B cell (primary cell): ENCODE measurements at places on chromosomes 2 and 18.

DNA sequence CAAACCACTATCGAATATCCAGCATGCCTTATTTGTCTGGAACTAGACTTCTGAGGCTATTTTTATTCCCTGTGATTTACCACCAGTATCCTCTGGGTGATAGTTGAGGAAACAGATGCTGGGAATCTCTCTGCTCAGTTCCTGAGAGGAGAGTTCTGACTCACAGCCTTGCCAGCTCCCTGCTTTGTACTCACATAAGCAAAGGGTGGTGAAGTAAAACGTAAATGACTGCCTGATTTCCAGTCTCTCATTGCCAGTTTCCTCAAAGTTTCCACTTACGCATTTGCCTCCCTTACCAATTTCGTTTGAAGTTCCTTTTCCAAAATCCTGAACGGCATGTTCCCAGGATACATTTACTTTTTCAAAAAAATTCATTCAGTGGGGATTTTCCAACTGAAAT is 69.2 kb upstream of the HNRNPA3 start:
- DNase-seq: no peak
- H3K27ac ChIP-seq: no peak overlapping the region
- H3K4me3 ChIP-seq: no peak overlapping the region
- H3K36me3 ChIP-seq: no peaks in the 10 kb centered on the region
- peaks cover 8% of the 10 kb centered on the region for H3K27me3 ChIP-seq
- peaks cover 10% of the 10 kb centered on the region for H3K4me1 ChIP-seq

DNA sequence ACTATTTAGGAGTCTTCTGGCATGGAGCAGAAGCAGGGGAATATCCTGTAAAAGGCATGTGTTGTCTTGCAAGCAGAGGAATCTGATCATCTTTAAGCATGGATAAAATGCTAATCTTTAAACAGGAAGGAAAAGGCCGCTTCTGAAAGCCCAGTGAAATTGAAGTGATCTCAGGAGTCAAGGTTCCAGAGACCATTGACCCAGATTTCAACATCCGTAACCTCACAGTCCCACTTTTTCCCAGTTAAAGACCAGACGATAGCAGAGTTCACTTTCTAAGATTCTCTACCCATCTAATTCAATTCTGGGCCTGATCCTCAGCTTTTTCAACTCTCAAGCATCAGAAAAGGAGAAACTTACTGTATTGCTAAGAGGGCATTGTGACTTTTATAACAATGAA is 332.2 kb upstream of the LRP1B start:
- H3K27me3 ChIP-seq: no peaks in the 10 kb centered on the region
- H3K27ac ChIP-seq: no peak overlapping the region
- DNase-seq: no peak
- H3K36me3 ChIP-seq: no peaks in the 10 kb centered on the region

DNA sequence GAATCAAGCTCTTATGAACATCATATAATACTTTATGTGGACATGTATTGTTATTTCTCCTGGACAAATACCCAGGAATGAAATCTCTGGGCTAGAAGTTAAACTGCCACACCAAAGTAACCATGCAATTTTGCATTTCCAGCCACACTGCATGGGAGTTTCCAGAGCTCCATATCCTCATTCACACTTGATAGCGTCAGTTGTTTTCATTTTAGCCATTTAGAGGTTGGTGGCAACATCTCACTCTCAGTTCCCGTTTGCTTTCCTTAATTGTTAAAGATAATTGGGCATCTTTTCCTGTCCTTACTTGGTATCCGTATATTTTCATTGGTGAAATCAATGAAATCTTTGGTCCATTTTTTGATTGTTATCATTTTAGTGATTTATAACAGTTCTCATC is 47.8 kb downstream of the SH3YL1 start:
- no peaks in the 10 kb centered on the region for H3K36me3 ChIP-seq
- H3K4me3 ChIP-seq: no peak overlapping the region
- H3K27ac ChIP-seq: no peak overlapping the region
- no peaks in the 10 kb centered on the region for H3K27me3 ChIP-seq

DNA sequence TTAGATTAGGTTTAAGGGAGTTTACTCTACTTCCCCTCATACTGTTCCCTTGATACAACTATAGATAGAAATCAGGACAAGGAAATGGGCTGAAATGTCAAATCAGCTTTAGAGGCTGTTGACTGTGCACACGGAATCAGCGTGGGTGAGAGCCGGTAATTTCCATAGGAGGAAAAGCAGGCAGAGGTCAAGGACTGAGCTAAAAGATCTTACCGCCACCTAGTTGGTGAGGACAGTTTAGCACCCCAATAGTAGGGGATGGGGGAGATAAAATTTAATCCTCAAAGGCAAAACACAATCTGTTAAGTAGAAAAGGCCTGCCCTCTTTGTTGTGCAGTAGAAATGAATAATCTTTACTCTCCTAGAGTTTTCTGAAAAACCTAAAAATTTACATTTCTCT is 1154.5 kb upstream of the CHAC2 start:
- H3K27ac ChIP-seq: no peak overlapping the region
- no peaks in the 10 kb centered on the region for H3K36me3 ChIP-seq
- H3K4me1 ChIP-seq: no peaks in the 10 kb centered on the region
- DNase-seq: no peak

DNA sequence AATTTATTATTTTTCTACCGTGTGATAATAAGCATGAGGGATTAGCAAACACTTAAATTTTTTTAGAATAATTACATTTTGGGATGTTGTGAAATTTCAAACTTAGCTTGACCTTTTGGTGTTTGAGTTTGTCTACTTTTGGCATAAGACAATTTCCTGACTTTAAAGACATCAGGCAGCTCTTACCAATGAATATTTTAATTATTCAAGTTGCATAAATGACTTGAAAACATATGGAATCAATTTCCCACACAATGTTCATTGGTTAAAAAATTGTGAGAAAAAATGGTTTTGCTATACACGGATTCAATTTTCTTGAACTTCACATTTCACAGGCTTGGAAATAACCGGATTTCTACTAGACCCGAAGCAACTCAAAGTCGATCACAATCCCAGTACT is 243.4 kb downstream of the IKZF2 start:
- no peak overlapping the region for H3K4me3 ChIP-seq
- H3K36me3 ChIP-seq: no peaks in the 10 kb centered on the region
- no peak overlapping the region for H3K27ac ChIP-seq
- H3K27me3 ChIP-seq: no peaks in the 10 kb centered on the region

GRCh38 chr2:202723746-202724145 is 89.0 kb downstream of the FAM117B start:
- no peaks in the 10 kb centered on the region for H3K4me1 ChIP-seq
- H3K4me3 ChIP-seq: no peak overlapping the region
- H3K27ac ChIP-seq: no peak overlapping the region
- H3K27me3 ChIP-seq: no peaks in the 10 kb centered on the region
- no peak for DNase-seq
- no peaks in the 10 kb centered on the region for H3K36me3 ChIP-seq

GRCh38 chr2:9984871-9985480 is 33.5 kb downstream of the GRHL1 start:
- DNase-seq: no peak
- no peak overlapping the region for H3K27ac ChIP-seq
- H3K4me3 ChIP-seq: no peak overlapping the region
- H3K4me1 ChIP-seq: peaks cover 6% of the 10 kb centered on the region
- H3K27me3 ChIP-seq: no peaks in the 10 kb centered on the region

DNA sequence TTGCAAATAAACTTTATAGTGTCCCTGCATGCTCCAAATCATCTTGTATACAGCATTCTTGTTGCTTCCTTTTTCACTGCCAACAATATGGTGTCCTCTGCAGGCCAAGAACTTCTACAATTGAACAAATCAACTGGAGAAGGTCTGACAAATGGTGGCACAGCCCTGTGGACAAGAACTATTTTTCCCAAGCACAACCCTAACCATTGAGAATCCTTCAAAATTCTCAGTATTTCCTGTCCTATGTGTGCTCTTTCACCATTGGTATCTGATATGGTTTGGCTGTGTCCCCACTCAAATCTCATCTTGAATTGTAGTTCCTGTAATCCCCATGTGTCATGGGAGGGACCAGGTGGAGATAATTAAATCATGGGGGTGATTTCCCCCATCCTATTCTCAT is 865.1 kb upstream of the ACVR2A start:
- no peaks in the 10 kb centered on the region for H3K27me3 ChIP-seq
- no peak for DNase-seq
- H3K36me3 ChIP-seq: no peaks in the 10 kb centered on the region

DNA sequence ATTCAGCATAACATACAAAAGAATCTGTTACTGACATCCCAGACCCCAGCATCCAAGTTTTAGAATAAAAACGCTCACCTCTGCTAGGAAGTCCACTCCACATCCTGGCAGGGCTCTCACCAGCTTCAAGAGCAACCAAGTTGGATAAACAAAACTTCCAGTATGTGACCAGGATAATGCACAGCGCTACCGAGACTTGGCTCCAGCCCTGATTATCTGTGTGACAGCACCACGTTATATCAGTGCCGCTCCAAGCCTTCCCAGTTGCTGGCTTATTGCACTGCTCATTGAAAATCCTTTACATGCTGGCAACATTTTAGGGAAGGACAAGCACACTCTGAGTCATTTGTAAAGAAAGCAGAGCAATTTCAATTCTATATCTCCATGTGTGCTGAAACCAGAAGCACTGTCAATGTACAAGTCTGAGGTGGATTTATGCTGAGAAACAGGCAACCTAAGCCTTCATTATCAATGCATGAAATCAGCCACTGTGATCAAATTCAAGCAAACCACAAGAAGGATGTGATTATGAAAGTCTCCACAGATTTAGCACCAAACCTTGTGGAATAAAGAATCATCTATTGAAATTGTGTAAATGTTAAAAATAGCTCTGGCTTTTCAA is 115.7 kb downstream of the ZNF385B start:
- H3K4me1 ChIP-seq: no peaks in the 10 kb centered on the region
- no peaks in the 10 kb centered on the region for H3K36me3 ChIP-seq
- no peak overlapping the region for H3K4me3 ChIP-seq
- no peak for DNase-seq
- H3K27ac ChIP-seq: no peak overlapping the region

DNA sequence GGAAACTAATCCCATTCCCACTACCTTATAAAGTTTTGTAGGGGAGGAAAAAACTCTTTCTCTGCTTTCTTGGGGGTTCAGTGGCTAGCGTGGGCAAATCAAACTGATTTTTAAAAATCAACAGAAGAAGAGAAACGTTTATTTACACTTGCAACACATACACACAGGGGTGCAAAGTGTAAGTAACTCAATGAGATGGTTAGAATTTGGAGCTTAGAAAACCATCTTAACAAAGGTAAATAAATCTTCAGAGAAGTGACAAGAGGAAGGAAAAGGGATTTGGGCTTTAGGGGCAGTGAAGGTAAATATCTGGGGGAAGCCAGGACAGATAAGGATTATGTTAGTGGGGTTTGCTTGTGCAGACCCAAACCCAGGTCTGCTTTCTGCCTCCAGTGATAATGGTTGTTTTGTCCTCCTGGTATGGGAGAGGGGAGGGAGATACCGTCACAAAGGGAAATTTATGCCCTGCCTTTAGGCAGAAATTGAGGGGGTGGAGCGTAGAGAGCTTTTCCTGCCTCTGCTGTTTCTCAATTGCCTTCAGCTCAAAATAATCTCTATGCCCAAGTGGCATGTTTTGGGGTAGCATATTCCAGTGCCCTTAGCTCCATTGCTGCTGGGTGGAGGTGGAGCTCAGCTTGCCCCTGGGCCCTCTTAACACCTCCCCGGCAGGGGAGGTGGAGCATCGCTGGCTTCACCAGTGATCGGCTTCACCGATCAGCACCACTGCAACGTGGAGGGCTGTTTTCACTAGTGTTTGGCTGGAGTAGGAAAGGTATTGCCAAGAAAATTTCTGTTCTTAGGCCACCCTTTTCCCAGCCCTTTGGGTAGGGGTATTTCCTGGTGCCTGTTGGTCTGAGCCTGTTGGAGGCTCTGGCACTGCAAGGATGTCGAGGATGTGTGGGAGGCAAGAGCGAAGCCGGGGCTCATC is 92.2 kb downstream of the TEX51 start:
- no peak overlapping the region for H3K27ac ChIP-seq
- peaks cover 3% of the 10 kb centered on the region for H3K27me3 ChIP-seq
- H3K36me3 ChIP-seq: no peaks in the 10 kb centered on the region
- H3K4me3 ChIP-seq: no peak overlapping the region

DNA sequence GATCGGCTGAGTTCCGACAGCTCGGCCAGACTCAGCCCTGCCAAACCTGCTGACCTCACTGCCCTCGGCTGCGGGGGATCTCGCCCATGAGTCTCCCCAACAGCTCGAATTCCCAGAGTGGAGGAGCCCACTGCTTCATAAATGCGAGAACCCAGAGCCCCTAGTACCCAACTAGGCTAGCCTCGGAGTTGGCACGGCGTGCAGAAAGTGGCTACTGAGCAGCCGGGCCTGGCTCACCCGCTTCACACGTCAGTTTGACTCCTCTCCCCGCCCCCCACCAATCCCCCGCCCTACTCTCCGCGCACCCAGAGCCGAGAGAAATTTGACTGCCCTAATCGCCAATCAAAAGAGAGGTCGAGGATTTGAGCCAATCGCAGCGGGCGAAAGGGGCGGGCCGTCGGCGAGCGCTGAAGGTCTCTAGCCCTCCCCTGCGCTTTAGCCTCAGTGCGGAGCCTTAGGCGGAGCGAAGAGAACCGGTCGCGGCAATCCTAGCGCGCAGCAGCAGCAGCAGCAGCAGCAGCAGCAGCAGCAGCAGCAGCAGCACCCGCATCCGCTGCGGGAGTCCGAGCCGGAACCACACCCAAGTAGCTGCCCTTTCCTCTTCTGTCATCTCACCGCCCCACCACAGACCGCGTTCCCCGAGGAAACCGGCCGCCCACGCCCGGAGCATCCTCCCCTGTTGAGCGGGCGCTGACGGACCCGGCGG is at the start of gene GLS:
TSS of gene GLS (plus strand) at position 444 of the 706 bp plus-strand sequence. CDS start 264 bp downstream, outside the sequence.
- H3K27me3 ChIP-seq: no peaks in the 10 kb centered on the region
- peak; percentile 98 for DNase-seq
- H3K36me3 ChIP-seq: peaks cover 8% of the 10 kb centered on the region
